ENCODE measurements at places on chromosomes 11 and 22.

- DNase-seq, result no peak
These were observed 192.2 kb downstream of the MIAT start for GRCh38 chr22:26849575-26849974.

- no peak for DNase-seq
These were observed 154.5 kb downstream of the CRYBB2 start for GRCh38 chr22:25373961-25374360.

DNA sequence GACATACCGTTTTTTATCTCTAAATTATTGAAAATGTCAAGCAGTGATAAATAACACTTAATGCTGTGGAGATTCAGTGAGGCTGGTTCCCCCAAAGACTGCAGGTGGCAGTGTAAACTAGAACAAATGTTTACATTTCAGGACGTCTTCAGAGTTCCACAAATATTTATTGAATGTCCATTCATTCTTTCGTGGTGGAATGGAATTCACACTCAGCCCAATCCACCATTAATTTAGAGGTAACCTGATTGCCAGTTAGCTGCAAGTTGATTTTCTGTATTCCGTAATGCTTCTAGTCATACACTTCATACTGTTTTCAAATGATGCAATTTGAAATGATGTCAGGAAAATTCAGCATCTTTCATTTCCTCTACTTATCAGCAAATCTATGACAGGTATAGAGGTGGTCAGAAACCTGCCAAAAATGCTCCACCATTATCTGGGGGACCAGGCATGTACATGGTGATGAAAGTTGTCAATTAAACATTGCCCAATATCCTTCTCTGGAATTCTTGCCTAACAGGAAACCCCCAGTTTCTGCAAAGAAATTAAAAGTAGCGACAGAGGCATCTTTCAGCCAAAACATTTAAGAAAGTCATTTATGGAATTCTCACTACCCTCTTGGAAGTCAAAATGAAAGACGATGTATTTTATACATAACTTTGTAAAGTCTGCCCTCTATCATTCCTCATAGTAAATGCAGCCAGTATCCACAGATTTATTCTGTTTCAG is 94.3 kb upstream of the BMAL1 start:
- peak; percentile 36 for DNase-seq

DNA sequence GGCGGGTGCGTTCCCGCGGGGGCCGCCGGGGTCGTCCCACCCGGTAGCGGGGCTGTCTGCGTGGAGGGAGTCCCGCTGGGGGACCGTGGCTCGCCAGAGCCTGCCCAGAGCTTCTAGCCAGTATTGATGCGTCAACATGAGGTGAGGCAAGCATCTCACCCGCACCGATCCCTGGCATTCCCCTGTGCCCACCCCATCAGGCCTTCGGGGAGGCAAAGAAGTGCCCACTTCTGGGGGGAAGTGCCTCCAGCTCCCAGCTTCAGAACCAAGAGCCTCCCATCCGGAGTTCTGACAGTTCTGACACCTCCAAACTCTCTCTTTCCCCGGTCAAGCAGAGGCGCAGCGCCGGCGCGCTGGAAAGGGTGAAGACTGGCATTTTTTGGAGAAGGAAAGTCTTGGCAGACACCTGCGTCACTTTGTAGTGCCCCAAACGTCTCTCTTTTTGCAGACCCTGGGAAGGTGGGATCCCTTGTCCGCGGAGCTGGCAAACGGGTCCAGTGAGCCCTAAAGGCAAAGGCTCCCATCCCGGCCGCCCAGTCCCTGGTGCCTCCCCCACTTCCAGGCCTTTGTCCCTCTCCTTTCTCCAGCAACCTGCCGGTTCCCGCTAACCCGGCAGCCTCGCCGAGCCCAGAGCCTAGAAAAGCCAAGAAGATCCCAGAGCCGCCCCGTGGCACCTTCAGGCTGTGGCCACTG is 3.2 kb upstream of the PAX6 start:
- DNase-seq, result no peak

- DNase-seq, result no peak
These were observed 15.3 kb downstream of the LINC01488 start for GRCh38 chr11:69496631-69497220.

DNA sequence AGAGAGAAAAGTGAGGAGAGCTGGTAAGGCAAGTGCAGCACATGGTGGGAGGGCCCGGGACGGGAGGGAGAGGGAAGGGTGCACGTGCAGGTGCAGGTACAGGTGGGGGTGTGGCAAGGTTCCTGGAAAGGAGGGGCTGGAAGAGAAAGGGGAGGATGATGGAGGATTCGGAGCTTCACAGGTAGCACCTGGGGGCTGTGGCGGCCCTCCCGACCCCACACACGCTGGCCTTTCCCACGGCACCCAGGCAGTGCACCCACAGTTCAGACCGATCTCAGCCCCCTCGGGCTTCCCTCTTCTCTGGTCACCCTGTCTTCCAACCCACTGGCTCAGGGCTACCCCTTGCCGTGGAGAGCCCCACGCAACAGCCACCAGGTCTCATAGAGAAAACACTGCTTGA is 67.4 kb upstream of the A4GALT start:
- DNase-seq, result no peak

GRCh38 chr11:104792861-104793260 is 105.4 kb downstream of the CASP12 start:
- DNase-seq, result no peak

DNA sequence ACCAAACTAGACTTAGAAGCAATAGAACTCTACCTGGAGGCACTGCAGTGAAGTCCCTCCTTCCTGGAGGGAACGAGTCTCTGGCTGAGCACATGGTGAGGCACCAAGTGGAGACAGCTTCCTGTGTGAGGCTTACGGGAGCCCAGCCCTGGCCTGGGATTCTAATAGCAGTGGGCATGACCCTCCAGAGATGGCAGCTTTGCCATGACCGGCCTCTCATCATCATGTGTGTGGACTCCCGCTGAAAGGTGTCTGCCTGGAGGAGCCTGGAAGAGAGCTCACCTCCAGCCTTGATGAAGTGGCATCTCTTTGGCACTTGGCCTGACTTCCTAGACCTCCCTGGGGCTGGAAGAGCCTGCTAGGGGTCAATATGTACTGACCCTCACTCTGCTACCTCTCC is 8.0 kb downstream of the DGAT2 start:
- no peak for DNase-seq

DNA sequence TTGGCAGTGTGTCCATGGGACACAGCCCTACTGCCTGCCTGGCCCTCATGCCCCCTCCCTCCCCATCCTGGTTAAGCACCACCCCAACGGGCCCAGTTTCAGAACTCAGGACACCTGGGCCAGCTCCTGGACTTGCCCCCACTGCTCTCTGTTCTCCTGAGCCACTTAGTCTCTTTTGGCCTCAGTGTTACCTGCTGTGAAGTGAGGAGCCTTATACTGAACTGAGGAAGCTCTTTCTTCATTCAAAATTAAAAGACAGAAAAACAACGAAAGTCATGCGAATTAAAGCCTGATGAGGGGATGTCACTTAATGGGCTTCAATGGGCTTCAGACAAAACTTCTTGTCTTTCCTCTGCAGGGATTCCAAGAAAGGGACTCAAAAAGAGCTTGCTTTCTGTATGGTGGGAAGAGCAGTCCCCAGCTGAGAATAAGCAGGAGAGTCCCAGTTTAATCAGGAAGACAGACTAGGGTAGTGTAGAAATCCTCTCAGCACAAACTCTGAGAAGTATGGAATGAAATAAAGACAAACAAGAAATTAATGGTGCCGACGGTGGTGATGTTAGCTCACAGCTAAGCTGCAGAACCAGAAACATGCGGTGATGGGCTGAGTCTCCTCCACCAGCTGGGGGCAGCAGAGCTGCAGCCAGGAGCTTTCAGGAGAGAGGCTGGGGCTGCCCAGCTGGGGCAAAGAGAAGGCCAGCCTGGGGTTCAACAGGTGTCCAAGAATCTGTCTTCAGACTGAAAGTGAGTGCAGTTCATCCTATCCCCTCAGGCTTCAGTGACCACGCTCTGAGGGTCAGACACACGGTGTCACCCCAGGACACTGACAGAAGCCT is 101.0 kb downstream of the GGTLC2 start:
- DNase-seq, result no peak

GRCh38 chr11:125157118-125157733 is 7.3 kb upstream of the PKNOX2 start:
- no peak for DNase-seq

DNA sequence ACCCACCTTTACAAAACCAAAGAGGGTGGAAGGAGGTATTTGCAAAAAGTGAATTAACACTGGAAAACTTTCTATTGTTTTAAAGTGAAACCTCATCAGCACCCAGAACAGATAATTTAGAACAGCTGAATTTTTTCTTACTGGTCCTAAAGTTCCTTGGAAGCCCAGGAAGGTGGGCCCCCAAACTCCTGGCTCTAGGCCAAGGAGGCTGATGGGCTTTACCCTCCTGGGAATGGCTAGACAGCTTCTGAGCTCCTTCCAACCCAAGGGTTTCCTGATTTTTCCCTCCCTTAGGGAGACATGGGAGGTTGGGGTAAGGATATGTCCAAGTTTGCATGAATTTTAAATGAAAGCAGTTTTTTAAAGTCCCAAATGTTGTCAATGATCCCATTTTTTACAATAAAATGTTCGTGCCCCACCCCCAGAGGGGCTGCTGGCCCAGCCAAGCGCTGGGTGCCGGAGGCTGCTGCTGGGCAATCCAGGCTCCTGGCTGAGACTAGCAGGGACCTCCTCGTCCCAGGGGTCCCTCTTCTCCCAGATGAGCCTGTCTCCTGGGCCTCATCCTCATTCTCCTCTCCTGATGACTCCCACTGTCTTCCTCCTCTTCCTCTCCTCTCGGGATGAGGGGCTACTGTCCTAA is 28.4 kb downstream of the RELT start:
- no peak for DNase-seq

GRCh38 chr11:62461740-62462507 is 43.1 kb downstream of the SCGB1A1 start:
- no peak for DNase-seq

- DNase-seq, result peak; percentile 99
These were observed 12.4 kb downstream of the CRY2 start for GRCh38 chr11:45859661-45860140.

GRCh38 chr11:100777736-100778135 is 90.6 kb downstream of the ARHGAP42 start:
- DNase-seq, result no peak

GRCh38 chr22:20571078-20571503 is 63.7 kb downstream of the MED15 start:
- no peak for DNase-seq

- no peak for DNase-seq
These were observed 126.9 kb upstream of the GRK3 start for GRCh38 chr22:25437414-25438160.

- no peak for DNase-seq
These were observed 108.4 kb downstream of the FDX1 start for GRCh38 chr11:110538154-110538553.

GRCh38 chr11:35619116-35619854 is 1.0 kb downstream of the FJX1 start:
- DNase-seq, result no peak

DNA sequence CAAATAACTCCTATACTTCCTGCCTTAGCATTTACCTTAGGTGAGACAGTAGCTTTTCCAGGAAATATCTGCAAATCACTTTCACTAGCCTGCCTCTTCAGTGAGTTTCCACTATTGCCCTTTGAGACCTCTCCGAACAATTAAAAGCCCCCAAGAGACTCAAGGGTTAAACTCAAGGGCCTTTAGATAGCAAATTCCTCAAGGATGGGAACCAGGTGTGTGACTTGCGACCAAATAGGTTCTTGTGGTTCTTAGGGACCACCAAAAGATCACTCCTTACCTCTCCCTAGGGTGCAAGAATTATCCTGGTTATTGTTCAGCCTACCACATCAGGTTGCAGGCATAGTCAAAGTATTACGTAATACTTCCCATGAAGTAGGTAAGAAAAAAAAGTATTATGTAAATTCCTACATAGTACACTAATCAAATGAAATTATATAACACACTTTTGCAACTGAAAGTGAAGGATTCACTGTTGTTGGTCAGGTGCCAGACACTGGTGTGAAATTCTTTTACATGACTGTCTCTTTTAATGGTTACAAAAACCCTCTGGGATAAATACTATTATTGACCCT is 1.4 kb upstream of the RDX start:
- no peak for DNase-seq

- DNase-seq, result no peak
These were observed 313.3 kb downstream of the NTM start for GRCh38 chr11:131683666-131684065.

DNA sequence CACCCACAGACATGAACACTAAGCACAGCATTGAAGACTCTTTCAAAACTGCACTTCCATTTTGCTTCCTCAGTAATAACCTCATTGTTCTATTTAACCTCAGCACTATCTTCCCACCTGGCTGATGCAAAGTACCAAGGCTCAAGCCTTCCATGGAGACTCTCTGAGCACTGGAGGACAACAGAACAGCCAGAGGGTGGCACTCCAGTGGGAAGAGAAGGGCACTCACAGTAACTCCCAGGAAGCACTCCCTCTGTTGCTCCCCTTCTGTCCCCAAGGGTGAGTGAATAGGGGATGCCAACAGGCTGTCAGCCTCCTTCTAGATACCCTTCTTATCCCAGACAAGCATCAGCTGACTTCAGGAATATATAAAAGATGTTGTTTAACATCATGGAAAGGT is 3.5 kb downstream of the ME3 start:
- no peak for DNase-seq

DNA sequence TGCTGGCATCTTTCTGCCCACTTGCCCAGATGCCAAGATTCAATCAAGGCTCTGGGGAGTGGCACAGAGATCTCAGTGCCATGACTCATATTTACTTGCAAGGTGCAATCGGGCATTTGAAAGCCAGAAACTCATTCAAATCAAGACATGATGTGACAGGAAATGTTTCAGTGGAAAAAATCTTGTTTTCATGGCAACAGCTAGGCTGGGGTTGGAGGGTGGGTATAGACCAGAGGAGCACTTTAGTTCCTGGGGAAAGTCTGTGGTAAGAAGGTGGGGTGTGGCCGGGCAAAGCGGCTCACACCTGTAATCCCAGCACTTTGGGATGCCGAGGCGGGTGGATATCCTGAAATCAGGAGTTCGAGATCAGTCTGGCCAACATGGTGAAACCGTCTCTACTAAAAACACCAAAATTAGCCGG is 1.2 kb downstream of the MAJIN start:
- no peak for DNase-seq

- no peak for DNase-seq
These were observed 3.5 kb upstream of the GLB1L3 start for GRCh38 chr11:134272381-134273316.

- DNase-seq, result no peak
These were observed 61.5 kb downstream of the TMPRSS5 start for GRCh38 chr11:113644605-113645004.

GRCh38 chr22:44638971-44639760 is 62.8 kb upstream of the PRR5 start:
- DNase-seq, result no peak

All from AG04449 (cell line).